Activated CD4-positive, CD25-positive, alpha-beta regulatory T cell treated with anti-CD3 and anti-CD28 coated beads, Interleukin-2, amount 50 U/mL, for 72 hours (primary cell): ENCODE measurements at places on chromosomes 13 and 19.

DNA sequence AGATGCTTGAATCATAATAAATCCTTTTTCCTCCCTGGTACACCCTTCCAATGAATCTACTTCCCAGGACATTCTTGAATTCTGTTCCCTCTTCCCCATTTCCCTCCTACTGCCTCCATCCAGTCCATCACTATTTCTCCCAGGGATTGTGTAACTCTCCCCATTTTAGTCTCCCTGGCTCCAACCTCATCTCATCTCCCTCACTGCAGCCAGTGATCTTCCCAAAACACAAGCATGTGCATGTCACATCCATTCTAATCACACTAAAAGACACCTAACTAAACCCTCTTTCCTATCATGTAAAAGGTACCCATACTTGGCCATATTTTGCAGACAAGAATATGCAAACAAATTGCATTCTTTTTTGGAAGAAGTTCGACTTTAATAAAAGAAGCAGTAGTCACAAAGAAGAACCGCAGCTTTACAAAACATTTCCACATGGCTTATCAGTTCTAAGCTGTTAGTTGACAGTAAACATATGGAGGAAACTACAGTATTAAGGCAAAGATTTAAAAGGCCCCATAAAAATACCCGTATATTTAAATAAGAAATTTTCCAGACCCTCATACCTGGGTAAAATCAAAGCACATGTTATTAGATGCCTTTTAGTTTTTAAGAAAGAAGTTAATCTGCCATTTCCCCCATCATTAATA is 111.0 kb downstream of the KCTD12 start:
- no peak for DNase-seq

- no peak for DNase-seq
Measured at GRCh38 chr19:50723069-50723468, at the start of gene CLEC11A. CLEC11A (plus strand) TSS chr19:50723364; CDS start chr19:50723526, 162 bp downstream.

GRCh38 chr19:28636706-28637105 is 576.2 kb downstream of the UQCRFS1 start:
- no peak for DNase-seq

DNA sequence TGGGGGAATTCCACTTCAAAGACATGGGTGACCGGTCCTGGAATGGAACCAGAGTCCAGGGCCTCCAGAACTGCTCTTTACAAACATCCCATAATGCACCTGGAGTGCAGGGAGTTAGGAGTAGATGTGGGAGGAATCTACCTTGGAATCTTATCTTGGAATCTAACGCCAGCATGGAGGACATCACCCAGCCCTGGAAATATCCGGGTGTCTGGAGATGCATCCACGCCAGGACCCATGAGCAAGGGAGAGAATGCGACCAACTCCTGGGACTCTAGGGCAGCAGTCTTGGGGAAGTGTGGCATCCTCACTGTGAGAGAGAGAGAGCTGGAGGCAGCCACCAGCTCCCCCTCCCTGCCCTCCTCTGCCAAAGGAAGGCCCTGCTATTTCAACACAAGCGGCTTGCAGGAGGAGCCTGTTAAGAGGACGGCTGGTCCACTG is 211.8 kb downstream of the UQCRFS1 start:
- DNase-seq = no peak

DNA sequence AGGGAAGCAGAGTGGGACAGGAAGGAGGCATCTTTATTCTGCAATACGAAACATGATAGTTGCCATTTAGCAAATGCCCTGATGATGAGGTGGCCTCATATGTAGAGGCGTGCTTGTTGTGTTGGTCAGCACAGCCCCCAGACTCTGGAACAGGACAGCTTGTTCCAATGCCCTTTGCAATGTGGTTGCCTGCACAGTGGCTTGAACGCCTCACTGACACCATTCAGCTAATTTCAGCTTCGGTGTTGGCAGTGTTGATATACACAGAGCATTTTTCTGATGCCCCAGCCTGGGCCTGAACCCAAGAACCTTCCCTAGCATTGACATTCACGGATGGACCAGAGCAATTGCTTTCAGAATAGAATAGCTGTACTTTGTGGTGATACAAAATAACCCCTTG is 133.3 kb downstream of the HS6ST3 start:
- DNase-seq = no peak

GRCh38 chr19:20840371-20840770 is 64.3 kb downstream of the ZNF66 start:
- DNase-seq = no peak

GRCh38 chr13:107203146-107203847 is 635.4 kb upstream of the ARGLU1 start:
- DNase-seq = no peak

DNA sequence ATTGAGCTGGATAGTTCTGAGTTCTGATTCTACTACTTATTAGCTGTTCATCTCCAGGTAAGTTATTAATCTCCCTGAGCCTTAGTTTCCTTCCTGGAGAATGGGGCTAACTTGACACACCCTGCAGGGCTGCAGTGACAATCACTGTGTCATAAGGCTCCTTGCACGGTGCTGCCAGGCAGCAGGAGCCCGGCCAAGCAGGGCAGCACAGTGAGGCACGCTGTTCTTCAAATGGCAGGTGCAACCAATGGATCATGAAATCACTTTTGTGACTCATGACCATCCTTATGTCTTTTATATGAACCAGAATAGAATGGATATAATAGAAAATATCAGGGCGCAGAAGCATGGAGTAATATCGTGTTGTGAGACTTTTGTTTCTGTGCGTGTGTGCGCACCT is 242.6 kb downstream of the ABCC4 start:
- no peak for DNase-seq

DNA sequence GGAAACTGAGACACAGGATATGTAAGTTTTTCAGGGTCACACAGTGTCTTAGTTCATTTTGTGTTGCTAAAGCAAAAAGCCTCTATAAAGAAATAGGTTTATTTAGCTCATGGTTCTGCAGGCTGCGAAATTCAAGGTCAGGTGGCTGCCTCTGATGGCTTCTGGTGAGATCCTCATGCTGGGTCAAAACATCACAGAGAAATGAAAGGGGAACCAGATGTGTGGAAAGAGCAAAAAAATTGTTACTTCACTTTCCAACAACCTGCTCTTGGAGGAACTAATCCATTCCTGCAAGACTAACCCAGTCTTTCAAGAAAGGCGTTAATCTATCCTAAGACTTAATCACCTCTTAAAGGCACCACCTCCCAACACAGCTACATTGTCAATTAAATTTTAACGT is 64.2 kb upstream of the UBL3 start:
- DNase-seq = no peak

DNA sequence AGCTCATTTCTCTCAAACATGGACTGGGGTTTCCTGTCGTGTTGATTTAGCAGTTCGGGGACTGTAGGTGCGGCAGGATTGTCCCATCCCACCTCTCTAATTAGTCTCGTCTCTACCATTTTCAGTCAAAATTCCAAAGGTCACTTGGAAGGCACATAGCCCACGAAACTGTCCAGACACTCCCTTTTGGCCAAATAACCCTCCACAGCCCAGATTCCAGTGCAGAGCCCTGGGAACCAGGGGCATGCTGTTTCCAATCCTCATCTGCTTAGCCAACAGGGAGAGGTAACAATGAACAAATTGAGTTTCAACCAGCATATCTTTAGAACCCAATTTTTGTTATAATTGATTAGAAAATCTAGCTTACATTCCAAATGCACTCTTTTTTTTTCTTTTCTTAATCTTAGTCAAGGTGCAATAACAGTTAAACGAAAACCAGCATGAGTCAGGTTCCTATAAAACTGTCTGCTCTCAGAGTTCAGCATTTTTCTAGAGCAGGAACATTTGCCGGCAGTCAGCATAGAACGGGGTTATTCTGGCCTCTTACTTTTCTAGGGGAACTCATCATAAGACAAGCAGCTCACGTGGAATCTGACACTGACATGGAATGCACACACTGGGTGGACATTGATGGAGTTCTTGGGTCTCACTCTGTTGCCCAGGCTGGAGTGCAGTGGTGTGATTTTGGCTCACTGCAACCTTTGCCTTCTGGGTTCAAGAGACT is 14.4 kb upstream of the CEBPA start:
- DNase-seq = no peak

GRCh38 chr19:55398200-55398925 is 9.2 kb downstream of the UBE2S start:
- no peak for DNase-seq

- no peak for DNase-seq
Measured at GRCh38 chr19:40743926-40744325, 6.4 kb downstream of the ACTMAP start.

- DNase-seq = no peak
Measured at GRCh38 chr13:113616991-113617749, 32.6 kb downstream of the TFDP1 start.
